ENCODE measurements at places on chromosomes 7 and 10.

GRCh38 chr7:104039363-104039762 is 49.9 kb upstream of the RELN start:
- DNase-seq = no peak

DNA sequence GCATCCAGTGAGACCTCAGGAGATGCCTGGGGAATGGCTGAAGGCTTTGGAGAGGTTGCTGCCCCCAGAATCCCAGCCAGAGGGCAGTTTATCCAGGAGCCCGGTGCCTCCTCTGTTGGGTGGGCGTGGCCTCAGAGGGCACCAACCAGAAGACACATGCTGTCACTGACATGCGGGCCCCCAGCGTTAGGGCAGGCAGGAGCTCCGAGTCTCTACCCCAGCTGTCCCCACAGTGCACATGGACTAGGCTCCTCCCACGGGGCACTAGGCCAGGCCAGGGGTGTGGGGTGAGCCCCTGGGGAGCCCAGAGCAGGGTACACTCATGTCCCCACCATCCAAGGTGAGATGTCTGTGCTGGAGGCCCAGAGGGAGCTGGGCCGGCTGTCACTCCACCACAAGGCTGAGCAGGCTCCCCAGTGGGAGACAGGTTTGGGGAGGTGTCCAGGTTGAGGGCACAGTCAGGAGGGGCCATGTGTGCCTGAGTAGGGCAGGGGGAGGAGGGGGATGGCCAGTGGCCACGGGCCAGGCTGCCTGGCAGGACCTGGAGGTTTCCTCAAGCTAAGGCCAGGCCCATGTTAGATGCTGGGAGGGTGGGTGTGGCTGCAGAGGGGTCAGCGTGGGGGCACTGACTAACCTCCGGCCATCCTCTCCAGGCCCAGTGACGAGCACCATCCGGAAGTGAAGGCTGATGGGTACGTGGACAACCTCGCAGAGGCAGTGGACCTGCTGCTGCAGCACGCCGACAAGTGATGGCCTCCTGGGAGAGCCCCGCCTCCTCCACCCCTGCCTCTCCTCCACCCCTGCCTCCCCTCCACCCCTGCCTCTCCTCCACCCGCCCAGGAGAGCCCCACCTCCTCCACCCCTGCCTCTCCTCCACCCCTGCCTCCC is 131.3 kb downstream of the FAM53B start:
- no peak for DNase-seq

- DNase-seq = no peak
These were observed 51.7 kb upstream of the PITRM1 start for GRCh38 chr10:3224241-3224640.

- no peak for DNase-seq
These were observed 1.7 kb upstream of the DPYSL4 start for GRCh38 chr10:132184816-132185593.

DNA sequence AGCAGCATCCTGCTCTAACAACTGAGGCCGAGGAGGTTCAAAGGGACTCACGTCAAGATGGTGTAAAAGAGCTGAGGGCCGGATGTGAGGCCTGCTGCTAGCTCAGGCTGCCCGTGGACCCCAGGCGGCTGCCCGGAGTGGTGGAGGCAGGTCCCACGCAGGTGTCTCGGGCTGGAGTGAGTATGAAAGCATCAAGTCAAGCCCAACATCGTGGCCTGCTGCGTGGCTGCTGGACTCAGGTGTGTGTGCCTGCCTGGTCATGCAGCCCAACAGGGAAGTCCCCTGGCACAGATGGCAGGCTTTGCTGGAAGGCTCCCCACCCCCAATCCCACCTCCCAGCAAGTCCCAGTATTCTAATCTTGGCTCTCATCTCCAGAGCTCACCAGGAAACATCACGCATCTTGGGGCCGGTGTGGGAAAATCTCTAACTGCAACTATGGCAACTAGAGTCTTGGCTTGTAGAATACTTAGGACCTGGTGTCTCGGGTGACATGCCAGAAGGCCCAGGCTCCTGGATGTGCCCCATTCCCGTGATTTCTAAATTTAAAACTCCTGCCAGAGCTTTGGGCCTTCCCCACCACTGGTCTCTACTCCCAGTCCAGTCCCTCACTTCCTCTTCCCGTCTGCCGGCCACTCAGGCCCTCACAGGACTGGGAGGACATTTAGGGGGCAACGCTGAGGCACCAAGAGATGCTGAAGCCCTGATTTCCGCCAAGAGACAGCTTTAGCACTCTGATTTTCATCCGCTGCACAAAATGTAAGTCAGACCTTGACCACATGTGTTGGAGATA is 85.9 kb downstream of the PRKAG2 start:
- DNase-seq = no peak

- peak; percentile 68 for DNase-seq
These were observed 9.6 kb upstream of the AGR3 start for GRCh38 chr7:16891338-16891737.

GRCh38 chr7:158784270-158784669 is 45.0 kb downstream of the ESYT2 start:
- peak; percentile 26 for DNase-seq

GRCh38 chr7:158917818-158918217 is 61.5 kb downstream of the DYNC2I1 start:
- DNase-seq = no peak

GRCh38 chr7:124752310-124752709 is 13.3 kb downstream of the GPR37 start:
- DNase-seq = peak; percentile 27

DNA sequence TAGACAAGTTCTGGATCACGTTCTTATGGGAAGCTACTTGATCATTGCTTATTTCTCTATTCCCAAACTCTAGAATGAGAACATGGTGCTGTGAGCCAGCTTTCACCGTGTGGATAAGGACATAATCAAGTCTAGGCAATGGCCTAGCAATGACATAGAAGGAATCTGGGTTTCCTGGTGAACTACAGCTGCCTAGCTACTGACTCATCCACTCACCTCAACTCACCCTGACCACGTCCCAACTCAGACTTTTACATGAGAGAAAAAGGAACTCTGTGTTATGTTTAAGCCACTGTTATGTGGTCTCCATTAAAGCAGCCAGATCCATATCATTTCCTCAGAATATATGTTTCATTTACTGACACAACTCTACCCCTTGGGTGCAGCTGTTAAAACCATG is 18.8 kb upstream of the MET start:
- peak; percentile 86 for DNase-seq

DNA sequence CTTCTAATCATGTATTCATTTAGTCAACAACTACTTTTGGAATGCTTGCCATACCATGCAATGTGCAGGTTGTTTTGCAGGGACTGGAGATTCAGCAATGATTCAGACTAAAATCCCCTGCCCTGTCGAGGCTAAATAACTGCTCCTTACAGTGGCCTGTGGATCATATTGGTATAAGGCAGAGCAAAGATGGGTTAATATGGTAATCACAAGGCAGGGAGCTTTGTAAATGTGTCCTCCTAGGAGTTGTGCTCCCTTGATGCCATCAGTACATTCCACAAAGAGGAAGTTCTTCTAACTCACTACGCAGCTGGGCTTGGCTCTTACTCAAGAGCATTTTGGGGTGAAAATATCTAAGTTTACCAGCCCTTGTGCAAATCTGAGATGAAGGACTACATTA is 614 bp upstream of the IFIT2 start:
- DNase-seq = peak; percentile 30

- DNase-seq = no peak
These were observed 15.8 kb downstream of the STYXL1 start for GRCh38 chr7:76031964-76032363.

Measured in fibroblast of upper back skin (primary cell).